ENCODE measurements at places on chromosomes 2 and 18.
A peak's percentile ranks its signal among the peaks of the same experiment; 100 is the strongest.

DNA sequence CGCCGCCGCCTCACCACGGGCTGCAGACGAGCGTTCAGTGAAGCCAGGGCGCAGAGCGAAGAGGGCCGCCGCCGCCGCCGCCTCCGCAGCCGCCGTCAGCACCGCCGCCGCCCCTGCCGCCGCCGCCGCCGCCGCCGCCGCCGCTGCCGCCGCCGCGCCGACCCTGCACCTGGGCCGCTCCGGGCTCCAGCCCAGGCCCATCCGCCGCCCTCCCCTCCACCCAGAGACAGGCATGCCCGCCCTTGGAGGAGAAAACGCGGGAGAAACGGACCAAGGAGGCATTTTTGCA lies 3.0 kb downstream of the POU3F3 start:
- DNase-seq: no peak

GRCh38 chr2:195604706-195605105 lies 52.3 kb upstream of the SLC39A10 start:
- no peak for DNase-seq

DNA sequence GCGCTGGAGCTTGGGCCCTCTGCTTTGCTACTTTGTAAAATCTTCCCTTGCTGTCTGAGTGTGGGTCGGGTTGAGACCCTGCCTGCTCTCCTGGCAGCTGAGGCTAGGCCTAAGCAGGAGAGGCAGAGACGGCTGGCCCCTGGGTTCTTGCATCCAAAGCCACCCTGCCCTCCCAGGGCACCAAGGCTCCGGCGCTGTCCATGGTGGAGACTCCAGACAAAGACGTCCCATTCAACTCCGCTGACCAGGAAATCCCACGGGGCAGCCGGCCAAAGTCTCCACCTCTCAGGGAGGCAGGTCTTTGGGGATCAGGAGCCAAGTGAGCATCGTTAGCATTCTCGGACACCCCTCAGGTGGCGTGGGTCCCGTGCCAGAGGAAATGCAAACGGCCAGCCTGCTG lies 2.6 kb upstream of the PRLH start:
- peak; percentile 30 for DNase-seq

DNA sequence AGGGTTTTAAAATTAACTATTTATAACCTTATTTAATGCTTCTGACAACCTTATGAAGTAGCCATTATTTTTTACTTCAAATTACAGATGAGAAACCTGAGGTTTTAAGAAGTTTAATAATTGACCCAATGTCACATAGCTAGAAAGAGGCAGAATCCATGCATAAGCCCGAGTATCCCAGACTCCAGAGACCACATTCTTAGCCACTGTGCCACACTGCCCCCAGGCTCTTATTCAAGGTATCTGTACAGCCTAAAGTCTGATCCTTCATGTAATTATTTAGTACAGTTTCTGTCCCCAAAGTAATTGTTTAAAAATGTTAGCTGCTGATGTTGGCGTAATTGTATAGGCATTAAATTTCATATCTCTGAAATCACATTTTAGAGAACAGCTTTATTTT lies 124.7 kb upstream of the LRRTM1 start:
- DNase-seq: peak; percentile 75

- DNase-seq: no peak
Measured at GRCh38 chr2:47704287-47704686, 78.7 kb upstream of the MSH6 start.

DNA sequence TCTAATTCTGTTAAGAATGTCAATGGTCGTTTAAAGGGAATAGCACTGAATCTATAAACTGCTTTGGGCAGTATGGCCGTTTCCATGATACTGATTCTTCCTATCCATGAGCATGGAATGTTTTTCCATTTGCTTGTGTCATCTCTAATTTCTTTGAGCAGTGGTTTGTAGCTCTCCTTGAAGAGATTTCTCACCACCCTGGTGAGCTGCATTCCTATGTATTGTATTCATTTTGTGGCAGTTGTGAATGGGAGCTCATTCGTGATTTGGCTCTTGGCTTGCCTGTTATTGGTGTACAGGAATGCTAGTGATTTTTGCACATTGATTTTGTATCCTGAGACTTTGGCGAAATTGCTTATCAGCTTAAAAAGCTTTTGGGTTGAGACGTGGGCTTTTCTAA lies 38.3 kb upstream of the WDR75 start:
- DNase-seq: peak; percentile 42

- DNase-seq: no peak
Measured at GRCh38 chr2:240353086-240353798, 82.2 kb upstream of the GPC1 start.

- DNase-seq: peak; percentile 42
Measured at GRCh38 chr2:193584522-193584938, 1389.8 kb upstream of the TMEFF2 start.

GRCh38 chr18:35138773-35139172 lies 97.6 kb downstream of the MAPRE2 start:
- DNase-seq: no peak

GRCh38 chr2:134636714-134637113 lies 82.1 kb downstream of the TMEM163 start:
- peak; percentile 24 for DNase-seq

DNA sequence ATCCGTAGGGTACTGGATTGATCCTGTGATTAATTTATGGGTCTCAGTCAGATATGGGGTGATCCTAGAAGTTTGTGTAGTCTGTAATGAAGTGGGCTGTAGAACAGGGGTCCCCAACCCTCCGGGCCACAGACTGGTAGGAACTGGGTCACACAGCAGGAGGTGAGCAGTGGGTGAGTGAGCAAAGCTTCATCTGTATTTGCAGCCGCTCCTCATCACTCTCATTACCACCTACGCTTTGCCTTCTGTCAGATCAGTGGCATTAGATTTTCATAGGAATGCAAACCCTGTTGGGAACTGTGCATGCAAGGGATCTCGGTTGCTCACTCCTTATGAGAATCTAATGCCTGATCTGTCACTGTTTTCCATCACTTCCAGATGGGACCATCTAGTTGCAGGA lies 48.8 kb downstream of the EML4 start:
- DNase-seq: no peak

GRCh38 chr2:6310256-6311215 lies 555.2 kb downstream of the CMPK2 start:
- DNase-seq: no peak

DNA sequence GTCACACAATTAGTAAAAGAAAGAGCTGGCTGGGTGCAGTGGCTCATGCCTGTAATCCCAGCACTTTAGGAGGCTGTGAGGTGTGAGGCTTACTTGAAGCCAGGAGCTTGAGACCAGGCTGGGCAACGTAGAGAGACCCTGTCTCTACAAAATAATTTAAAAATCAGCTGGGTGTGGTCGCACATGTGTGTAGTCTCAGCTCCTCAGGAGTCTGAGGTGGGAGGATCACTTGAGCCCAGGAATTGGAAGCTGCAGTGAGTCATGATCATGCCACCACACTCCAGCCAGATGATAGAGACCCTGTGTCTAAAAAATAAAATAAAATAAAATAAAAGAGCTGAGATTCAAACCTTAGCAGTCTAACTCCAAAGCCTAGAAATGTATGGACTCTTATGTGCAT lies 39.0 kb upstream of the NEDD4L start:
- peak; percentile 36 for DNase-seq

DNA sequence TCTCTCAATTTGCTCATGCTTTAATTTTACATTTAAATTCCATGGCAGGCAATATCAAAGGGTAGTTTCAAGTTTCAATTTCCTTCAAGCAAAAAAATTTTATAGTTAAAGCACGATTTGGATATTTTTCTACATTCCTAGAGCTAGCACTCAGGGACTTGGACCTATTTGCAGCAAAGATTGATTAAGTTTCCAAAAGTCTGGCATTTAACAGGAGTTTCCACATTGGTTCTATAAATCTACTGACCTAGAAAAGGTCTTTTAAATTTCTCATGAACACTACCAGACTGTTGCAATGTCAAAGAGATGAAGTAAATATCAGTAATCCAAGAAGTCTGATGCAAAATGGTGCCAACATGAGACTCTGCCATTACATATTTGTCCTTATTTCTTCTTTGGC lies 253.7 kb upstream of the LINC00305 start:
- DNase-seq: no peak

DNA sequence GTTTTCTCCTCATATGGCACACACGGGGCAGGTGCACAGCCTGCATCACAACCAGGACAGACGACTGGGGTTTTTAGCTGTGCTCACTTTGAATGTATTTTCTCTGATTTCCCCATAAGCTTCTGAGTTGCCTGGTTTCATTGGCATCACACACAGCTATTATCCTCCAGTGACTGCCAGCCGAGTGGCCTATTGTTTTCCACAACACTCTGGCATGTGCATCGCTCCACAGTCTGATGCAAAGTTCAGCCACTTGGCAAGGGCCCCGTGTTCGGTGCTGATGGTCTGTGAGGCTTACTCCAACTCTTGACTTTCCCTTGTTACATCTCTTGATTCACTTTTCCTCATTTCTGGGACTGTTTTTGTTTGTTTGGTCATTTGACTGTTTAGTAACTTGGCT lies 593.1 kb downstream of the CBLN2 start:
- no peak for DNase-seq

DNA sequence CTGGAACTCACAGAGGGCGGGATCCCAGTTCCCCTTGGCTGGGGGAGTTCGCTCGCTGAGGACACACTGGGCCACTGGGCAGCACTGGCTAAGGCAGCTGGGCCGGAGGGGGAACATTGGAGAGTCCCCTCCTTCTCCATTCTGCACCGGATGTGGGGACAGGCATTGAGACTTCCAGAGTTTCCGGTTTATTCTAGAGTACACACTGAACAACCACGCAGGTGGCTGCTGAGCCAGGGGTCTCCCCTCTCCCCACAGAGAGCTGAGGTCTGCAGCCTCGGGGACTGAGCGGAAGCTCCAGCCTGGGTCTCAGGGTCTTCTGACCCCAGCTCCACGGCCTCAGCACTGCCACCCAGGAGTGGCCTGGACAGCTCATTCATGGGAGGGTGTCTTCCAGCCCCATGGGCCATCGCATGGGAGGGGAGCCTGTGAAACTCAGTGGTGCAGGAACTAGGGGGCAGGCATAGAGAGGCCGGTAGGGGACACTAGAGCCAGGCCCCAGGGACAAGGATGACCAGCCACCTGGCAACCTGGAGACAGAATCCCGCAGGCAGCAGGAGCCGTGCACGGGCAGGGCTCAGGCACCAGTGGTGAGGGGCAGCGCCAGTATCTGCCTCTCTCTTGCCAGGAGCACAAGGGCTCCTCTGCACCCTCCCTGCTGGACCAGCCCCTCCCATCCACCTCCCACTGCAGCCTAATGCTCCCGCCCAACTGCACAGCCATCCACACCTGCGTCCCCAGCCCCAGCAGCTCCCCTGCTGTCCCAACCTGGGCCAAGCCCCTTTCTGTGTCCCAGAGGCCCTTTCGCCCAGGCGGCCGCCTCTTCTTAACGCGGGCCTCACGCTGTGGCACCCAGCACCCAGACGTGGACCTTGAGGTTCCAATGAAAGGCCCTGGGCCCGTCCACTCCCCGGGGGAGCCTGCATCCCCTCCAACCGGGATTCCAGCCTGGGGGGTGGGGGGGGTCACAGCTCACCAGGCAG lies 45.1 kb upstream of the GPC1 start:
- DNase-seq: no peak

DNA sequence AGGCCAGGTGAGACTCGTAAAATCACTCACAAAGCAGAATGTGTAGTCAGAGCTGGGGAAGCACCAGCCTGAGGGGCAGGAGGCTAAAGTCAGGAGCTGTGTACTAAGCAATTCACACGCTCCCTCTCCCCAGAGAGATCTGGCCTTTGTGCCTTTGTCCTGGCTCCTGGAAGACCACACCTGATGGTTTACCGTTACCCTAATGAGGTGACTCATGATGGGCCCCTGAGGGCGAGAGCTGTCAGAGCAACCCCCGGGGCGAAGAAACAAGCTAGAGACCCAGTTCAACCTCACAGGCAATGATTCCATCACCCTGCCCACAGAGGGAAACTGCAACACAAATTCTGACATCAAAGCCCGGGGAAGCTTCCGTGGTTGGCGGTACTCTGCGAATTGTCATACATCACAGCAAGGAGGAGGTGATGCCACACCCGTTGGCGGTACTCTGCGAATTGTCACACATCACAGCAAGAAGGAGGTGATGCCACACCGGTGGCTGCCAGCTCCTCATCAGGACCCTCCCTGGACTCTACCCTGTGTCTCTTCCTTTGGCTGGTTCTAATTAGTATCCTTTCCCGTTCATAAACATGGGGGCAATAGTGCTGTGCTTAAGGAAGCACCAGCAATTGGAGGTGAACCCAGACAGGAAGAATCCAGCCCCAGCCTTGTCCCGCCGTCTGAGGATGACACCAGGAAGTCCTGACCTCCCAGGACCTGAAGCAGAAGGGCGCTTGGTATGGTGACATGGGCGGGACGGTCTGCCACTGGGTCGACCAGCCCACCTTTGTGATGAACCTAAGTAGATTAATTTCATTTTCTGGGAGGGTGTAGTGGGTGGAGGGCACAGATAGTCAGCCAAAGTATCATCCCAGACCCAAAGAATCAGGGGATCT lies 30.5 kb downstream of the B3GNT7 start:
- peak; percentile 65 for DNase-seq

DNA sequence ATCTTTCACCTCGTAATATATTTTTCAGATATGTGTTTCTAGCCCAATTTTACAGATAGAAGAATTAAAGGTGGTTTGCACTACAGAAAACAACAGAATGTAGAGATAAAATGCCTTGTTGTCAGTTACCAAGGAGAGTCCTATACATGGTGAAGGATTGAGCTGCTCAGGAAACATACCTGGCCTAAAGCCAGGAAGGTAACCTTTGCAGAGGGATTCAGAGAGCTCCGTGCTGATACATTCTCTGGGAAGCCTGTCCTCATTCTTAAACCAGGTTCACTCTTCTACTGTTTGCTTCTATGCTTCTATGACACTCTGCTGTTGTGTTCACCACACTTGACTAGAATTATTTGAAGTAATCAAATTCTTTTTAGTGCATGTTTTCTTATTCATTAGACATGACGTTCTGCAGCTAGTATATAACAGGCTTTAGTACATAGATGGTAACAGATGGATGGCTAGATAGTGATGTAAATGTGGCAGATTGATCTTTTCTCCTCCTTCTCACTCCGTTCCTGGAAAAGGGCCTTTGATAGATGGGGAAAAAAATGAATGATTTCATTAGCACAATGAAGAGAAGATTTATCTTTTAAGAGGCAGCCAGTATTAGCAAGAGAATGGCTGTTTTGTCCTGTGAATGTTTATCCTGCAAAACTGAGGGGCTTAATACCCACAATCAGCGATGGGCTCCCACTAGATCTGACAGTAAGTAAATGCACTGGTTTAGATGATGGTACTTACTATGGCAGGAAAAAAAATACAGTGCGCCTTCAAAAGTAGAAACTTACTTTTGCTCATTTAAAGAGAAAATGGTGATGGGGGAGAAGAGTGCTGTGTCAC lies 589.6 kb upstream of the FAM98A start:
- no peak for DNase-seq

GRCh38 chr2:219010162-219010756 lies 17.0 kb upstream of the CRYBA2 start:
- peak; percentile 13 for DNase-seq

- peak; percentile 61 for DNase-seq
Measured at GRCh38 chr18:74796841-74797576, 199.3 kb downstream of the ZNF407 start.

- no peak for DNase-seq
Measured at GRCh38 chr2:186687807-186688211, 6.1 kb upstream of the FAM171B start.

DNA sequence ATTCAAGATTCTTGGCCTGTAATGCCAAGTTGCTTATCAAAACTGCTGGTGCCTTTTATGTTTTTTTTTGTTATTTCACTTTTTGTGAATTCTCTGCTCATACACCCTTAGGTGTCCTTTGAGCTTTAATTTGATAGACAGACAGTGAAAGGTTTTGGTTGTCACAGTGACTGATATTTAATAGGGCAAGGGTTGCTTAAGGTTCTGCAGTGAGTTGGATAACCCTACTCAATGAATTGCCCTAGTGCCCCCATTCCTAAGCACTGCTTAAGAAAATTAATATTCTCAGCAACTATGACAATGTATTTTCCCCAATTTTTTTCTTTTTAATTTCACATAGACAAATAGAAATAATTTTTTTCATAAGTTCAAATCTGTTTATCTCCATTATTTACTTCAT lies 15.4 kb downstream of the PPIG start:
- no peak for DNase-seq

Measured in renal cortical epithelial cell (primary cell).